ENCODE measurements at places on chromosomes 4 and X. TPM values are rescaled to one million over a fixed set of nuclear protein-coding genes. Genes with fewer than 3 reads are reported as not detected.

MSANTD1 gene
- total RNA-seq: 1.4 TPM

S100P gene
- total RNA-seq: 64.5 TPM

ODAPH gene
- total RNA-seq: not detected

- H3K27ac ChIP-seq: no peak overlapping the region
- no peak overlapping the region for H3K4me3 ChIP-seq
- H3K36me3 ChIP-seq: no peaks in the 10 kb centered on the region
- no peaks in the 10 kb centered on the region for H3K4me1 ChIP-seq
- DNase-seq: no peak
- no peaks in the 10 kb centered on the region for H3K27me3 ChIP-seq
Measured at GRCh38 chr4:103498161-103499070, 221.4 kb downstream of the TACR3 start.

DNA sequence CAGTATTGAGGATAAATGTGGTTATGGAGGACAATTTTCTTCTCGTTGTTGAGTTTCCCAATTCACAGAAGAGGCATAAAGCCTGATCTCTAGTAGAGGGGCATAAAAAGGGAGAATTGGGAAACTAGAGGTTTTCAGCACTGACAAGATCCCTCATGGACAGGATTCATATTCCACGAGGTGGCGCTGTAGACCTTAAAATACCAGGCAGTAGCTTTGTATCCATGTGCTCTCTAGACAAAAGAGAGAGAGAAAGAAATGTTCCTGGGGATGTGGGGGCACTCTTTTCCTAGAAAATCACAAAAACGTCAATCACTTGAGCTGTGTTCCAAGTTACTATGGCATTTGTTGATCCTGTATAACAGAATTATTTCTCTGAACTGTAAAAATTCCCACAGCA, 128.3 kb downstream of the MAGEE1 start:
- no peaks in the 10 kb centered on the region for H3K4me1 ChIP-seq
- H3K27me3 ChIP-seq: no peaks in the 10 kb centered on the region
- DNase-seq: peak; percentile 3
- H3K36me3 ChIP-seq: no peaks in the 10 kb centered on the region
